ENCODE measurements at places on chromosomes 4 and X.

GRCh38 chr4:37767546-37767945 is 58.9 kb upstream of the PGM2 start:
- peak; percentile 14 for DNase-seq

GRCh38 chrX:153820601-153821000 is 9.7 kb downstream of the PDZD4 start:
- DNase-seq: no peak

DNA sequence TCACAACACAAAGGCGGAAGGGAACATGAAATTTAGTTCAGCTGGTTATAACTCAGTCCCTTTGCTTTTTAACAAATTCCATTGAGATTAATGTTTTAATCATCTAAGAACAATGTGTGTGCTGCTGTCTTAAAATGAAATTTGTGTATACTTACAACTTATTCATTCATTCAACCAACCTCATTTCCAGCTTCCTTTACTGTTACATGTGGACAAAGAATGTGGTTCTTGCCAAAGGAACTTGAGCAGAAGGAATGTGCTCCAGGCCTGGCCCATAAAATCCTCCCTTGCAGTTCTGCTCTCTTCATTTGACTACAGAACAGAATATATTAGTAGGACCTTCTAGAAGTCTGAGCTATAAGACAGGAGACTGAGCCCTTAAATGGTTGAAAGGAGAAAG is 176.8 kb upstream of the GLRA2 start:
- DNase-seq: no peak

GRCh38 chr4:102263024-102263787 is 82.1 kb downstream of the SLC39A8 start:
- peak; percentile 58 for DNase-seq

Measured in kidney capillary endothelial cell (primary cell).